Foreskin keratinocyte (primary cell): ENCODE measurements at places on chromosomes 5 and 9.

GRCh38 chr5:2958976-2959375 is 207.5 kb upstream of the IRX2 start:
- DNase-seq: no peak

DNA sequence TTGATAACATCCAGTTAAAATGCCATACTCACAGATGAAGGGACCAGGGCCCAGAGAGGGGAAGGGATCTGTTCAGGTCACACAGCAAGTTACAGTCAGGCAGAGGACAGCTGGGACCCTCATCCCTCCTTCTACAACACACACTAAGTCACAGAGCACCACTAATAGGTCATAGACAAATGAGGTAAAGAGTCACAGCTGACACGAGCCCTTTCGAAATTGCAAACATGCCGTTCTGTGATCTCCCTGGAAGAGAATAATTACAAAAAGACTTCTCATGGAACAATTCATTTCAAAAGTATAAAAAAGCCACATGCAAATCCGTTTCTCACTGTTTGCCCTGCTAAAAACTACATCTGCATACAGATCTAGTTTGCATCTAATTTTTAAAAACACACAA is 15.5 kb downstream of the IGFBPL1 start:
- DNase-seq: no peak

DNA sequence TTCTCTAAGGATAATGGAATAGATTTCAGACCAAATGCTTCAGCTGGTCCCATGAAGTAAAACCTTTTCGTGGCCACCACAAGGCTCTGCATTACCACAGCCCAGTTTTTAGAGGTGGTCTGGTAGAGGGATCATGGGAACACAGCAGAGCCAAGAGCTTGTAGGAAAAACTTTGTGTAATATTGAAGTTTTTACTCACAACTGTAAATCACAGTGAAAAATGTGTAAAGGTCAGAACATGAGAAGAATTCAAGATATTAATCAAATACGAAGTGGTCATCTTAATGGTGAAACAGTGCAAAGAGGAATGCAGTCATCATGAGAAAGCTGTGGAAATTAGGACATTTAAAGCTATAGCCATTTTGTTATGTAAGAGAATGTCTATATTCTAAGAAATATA is 197.5 kb downstream of the NPR3 start:
- DNase-seq: no peak

DNA sequence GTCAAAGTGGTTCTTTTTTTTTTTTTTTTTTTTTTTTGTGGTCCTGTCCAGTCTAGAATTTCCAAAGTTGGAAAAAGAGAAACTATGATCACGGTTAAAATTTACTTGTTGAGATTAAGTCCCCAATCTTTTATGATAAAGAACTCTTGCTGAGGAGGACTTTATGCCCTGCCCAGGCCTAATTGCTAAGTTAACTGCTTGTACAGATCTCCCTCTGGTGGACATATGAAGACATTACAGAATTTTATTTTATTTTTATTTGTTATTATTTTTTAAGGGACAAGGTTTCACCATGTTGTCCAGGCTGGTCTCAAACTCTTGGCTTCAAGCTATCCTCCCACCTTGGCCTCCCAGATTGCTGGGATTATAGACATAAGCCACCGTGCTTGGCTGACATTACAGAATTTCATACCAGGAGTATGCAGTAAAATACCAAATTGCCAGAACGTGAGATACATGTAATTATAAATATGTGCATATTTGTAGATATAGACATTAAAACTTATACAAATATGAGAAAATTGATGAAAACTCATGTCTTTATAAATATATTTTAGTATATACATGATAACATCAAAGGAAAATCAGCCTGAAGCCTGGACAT is 91.2 kb downstream of the RFK start:
- no peak for DNase-seq

GRCh38 chr9:87425202-87425601 is 72.5 kb upstream of the DAPK1 start:
- DNase-seq: no peak
